ENCODE measurements at places on chromosomes 16 and 17.

DNA sequence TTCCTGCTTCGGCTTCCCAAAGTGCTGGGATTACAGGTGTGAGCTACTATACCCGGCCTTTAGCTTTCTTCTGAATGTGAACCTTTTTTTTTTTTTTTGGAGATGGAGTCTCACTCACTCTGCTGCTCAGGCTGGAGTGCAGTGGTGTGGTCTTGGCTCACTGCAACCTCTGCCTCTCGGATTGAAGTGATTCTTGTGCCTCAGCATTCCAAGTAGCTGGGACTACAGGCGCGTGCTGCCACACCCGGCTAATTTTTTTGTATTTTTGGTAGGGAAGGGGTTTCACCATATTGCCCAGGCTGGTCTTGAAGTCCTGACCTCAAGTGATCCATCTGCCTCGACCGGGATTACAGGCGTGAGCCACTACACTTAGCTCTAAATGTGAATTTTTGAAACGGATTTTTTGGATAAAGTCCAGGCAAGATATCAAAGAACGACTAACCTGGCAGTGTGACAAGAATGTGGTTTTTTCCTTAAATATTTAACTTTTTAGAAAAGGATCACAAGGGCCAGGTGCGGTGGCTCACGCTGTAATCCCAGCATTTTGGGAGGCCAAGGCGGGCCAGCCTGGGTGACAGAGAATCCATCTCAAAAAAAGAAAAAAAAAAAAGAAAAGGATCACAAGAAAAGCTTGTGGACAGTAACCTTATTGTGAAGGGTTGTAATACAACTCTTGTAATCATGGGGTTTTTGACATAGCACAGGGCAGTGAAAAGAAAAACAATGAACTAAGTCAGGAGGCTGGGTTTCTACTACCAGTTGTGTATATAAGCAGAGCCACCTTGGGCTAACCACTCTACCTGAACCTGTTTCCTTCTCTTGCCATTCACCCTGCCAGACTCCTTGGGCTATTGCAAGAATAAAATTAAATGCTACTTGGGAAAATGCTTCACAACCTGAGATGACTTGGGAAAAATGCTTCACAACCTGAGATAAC lies 6.2 kb downstream of the BRCA1 start:
- no peak for DNase-seq

- DNase-seq = no peak
These were observed 15.9 kb upstream of the CYTH1 start for GRCh38 chr17:78797691-78798585.

GRCh38 chr16:70714581-70715054 lies 28.8 kb upstream of the MTSS2 start:
- DNase-seq = no peak

- DNase-seq = peak; percentile 18
These were observed 32.2 kb downstream of the HSD17B2 start for GRCh38 chr16:82067042-82067803.

DNA sequence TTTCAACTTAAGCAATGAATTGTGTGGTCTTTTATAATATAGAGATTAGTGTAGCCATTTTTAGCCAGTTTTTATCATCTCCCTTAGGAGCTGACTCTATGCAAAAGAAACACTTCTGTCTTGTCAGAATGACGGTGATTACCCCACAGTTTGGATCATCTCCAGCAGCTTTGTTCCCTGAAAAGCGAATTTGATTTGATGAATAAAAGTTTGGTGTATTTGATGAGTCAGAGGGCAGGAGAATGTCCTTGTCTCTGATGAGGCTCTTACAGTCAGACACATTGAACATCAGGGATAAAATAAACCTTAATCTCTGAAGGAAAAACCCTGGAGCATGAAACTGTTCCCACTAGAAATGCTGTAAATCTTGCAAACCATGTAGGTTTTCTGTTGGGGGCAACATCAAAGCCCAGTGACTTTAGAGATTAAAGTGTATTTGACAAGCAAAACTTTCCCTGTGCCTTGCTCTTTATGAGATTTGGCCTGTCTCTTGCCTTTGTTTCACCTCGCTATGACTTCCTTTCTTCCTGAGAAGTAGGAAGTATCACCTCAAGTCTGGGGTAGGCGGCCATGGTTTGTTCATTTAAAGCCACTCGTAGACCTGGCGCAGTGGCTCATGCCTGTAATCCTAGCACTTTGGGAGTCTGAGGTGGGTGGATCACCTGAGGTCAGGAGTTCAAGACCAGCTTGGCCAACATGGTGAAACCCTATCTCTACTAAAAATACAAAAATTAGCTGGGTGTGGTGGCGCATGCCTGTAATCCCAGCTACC lies 209.3 kb downstream of the FTO start:
- DNase-seq = peak; percentile 45

DNA sequence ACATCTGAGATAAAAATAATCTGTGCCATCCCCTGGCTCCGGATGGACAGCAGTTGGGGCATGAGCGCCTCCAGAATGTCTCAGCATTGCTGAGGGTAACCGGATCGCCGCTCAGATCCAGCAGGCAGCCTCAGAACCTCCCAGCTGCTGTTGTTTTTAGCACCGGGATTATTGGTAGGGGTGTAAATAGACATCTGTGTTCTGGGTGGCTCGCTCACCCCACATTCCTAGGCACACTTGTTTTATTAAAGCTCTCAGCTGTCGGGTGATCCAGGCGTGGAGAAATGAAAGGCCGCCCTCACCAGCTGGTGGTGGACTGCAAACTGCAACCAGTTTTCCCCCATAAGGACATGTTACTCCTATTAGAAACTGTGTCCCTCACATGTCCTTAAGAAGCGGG lies 32.1 kb downstream of the MYH3 start:
- DNase-seq = no peak

- DNase-seq = no peak
These were observed 39.2 kb downstream of the NT5M start for GRCh38 chr17:17342242-17342945.

DNA sequence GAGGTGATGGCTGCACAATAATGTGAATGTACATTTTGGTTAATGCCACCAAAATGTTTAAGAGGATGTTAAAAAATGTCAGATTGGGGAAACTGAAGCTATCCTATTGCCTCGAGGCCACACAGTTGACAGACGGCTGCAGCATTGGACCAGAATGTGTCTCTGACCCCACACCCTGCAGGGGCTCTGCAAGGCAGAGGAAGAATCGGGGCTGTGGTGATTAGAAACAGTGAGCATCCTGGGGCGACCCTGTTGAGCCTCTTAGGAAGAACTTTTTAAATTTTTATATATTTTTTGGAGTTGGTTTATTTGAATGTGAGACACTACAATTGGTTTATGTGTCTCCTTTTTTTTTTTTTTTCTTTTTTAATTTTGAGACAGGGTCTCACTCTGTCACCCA lies 15.0 kb upstream of the ADORA2B start:
- no peak for DNase-seq

GRCh38 chr17:7041607-7042500 lies 2.0 kb downstream of the SLC16A11 start:
- no peak for DNase-seq

- no peak for DNase-seq
These were observed 132.4 kb upstream of the GSE1 start for GRCh38 chr16:85480727-85481101.

- DNase-seq = no peak
These were observed 8.3 kb upstream of the ZCCHC14 start for GRCh38 chr16:87501117-87501516.

DNA sequence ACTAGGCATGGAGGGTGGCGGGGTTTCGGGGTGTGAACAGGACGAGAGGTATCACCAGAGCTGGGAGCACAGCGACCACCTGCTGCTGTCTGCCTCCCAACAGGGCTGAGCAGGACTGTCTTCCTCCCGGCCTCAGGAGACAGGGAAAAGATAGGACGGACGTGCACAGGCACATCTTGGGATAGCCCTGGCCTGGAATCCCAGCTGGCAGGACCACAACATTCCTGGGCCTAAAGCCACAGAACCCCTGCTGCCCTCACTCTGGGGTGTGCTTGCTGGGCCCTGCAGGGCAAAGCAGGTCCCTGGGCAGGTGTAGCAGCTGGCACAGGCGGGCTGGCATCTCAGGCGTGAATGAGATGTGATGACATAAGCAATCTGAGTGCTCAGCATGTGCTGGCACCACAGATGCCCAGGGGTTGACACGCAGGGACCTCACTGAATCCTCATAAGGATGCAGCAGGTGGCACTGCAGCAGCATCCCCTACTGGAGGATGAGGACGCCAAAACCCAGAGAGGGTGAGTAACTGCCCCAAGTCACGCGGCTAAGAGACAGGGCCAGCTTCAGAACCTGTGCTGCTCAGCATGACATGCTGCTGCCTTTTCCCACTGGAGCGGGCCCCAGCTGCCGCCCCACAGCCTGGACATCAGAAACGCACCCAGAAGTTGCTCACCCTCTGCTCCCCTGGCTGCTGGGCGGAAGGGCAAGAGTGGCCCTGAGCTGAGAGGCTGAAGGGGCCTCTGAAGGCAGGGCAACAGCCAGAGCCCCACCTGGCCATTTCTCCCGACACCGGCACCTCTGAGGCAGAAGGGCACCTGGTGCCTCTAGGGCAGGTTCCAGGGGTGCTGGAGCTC lies 7.1 kb downstream of the CORO7 start:
- DNase-seq = peak; percentile 23

- DNase-seq = no peak
These were observed 36.8 kb upstream of the MMD start for GRCh38 chr17:55458287-55458900.

DNA sequence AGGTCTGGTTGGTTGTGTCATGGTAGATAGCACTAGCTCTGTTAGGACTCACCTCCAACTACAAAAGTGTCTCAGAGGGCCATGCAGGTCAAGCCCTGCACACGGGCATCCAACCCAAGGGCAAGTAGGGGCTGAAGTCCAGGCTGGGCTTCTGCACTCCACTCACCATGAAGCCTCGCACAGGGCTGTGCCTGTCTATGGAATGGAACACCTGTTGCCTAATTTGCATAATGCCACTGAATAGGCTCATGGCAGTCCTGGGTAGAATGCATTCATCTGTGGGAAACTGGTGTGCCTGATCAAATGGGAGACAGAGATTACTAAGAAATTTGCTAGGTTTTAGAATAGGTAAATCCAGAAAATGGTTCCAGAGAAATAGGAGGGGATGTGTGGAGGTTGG lies 8.0 kb upstream of the AKAP1 start:
- no peak for DNase-seq

DNA sequence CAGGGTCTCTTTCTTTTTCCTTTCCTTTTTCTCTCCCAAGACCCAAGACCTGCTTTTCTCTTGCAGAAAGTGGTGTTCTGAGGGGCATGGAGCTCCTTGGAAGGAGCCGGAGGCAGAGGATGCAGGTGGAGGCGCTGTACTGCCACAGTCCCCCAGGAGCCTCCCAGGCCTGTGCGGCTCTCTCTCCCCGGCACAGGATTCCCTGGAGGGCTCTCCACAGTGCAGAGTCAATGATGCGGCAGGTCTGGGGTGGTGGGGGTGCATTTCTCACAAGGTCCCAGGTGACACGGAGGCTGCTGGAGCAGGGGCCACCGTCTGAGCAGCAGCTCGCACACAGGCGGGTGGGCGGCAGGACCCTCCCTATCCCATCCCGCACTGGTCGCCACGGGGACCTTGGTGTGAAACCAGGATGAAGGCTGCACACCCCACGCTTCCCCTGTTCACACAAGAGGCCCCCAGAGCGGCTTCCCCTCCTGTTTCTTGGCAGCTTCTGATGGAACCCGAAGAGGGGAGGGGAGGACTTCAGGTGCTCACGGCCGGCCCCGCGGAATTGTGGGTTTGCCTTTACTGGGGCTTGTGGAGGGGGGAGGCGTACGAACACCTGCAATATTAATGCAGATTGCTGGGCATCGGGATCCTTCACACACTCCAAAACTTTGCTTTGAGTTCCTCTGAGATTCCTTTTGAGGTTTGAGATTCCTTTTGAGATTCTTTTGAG lies 186.9 kb downstream of the ENGASE start:
- no peak for DNase-seq

DNA sequence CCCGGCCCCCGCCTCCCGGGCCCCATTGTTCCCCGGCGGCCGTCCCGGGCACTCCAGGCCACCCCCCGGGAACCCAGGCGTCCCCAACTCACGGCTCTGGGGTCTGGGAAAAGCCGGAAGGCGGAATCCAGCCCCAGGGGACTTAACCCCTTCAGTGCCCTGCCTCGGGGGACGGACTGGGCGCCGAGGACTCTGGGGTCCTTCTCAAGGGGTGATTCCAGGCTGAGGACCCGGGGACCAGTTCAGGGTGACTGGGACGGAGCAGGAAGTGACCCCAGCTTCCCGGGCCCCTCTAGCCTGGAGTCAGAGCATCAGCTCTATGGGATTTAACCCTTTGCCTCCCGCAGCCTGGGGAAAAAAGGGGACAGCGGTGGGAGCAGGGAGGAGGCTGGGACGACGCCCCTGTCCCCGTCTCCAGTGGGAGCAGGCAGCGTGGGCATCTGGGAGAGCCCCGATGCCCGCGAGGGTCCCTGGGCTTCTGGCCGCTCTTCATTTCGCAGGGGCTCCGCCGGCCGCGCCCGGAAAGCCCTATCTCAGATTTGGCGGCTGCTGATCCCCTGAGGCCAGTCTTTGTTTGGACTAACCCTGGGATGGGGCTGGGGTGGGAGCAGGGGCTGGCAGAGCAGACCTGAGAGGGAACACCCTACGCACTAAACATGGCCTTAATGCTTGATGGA lies at the start of gene ZNF629:
ZNF629 (minus strand) TSS at position 270 of the 677 bp plus-strand sequence. CDS start 2,723 bp downstream, outside the sequence.
- DNase-seq = peak; percentile 89

DNA sequence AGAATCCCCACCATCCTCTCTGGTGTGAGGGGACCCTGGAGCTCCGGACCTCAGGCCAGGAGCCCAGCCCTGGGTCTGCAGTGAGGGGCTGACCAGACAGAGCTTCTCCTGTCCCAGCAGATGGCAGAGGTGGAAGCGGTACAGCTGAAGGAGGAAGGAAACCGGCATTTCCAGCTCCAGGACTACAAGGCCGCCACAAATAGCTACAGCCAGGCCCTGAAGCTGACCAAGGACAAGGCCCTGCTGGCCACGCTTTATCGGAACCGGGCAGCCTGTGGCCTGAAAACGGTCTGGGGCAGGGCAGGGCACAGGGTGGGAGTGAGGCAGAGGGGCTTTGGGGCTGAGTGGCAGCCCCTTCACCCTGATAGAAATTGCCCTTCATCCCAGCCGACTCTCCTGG lies 527 bp downstream of the UNC45B start:
- no peak for DNase-seq

GRCh38 chr17:45784741-45785479 lies 790 bp downstream of the CRHR1 start:
- DNase-seq = peak; percentile 51

DNA sequence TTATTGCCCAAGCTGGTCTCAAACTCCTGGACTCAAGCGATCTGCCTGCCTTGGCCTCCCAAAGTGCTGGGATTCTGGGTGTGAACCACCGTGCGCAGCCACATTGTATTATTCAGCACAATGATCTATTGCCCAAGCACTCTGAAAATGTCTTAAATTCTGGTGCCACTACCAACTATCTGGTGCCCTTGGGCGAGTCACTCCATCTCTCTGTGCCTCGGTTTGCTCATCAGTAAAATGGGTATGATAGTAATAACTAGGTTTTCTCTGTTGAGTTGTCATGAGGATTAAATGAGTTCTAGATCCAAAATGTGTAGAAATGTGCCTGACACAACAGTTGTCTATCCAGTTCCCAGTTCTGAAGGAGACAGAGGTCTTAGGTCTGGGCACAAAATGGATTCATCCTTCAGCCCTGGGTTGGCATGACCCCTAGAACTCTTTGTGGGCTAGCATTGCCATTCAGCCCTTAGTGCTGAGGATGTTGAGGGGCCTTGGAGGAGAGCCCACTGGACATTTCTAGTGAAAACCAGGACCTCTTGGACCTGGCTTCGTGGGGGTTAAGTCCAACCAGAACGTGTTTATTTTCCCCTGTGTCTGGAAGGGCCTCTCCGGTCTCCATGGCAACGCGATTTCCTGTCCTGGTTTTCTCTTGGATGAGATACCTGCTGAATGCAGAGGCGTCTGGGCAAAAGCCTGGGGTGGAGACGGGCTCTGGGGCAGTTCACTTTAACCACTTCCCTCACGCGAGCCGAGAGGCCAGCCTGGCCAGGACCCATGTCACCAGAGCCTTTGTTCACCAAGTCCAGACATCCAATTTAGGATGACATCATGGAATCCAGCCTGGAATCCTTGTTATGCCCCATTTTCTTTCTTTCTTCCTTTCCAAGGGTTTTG lies 43.7 kb upstream of the TNRC6A start:
- peak; percentile 75 for DNase-seq

Data from AG08396 (cell line).